Urinary bladder (tissue), 4 donors: ENCODE measurements at places on chromosomes 13 and 19. TPM values are rescaled to one million over a fixed set of nuclear protein-coding genes. Genes with fewer than 3 reads are reported as not detected.

DNA sequence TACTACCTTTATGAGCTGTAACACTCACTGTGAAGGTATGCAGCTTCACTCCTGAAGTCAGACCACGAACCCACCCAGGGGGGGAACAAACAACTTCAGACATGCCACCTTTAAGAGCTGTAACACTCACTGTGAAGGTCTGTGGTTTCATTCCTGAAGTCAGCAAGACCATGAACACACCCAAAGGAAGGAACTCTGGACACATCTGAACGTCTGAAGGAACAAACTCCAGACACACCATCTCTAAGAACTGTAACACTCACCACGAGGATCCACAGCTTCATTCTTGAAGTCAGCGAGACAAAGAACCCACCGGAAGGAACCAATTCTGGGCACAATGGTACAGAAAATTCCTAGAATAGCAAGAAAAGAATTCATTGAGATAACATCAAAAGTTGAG is 1796.5 kb upstream of the MIR17HG start:
- DNase-seq = no peak

DNA sequence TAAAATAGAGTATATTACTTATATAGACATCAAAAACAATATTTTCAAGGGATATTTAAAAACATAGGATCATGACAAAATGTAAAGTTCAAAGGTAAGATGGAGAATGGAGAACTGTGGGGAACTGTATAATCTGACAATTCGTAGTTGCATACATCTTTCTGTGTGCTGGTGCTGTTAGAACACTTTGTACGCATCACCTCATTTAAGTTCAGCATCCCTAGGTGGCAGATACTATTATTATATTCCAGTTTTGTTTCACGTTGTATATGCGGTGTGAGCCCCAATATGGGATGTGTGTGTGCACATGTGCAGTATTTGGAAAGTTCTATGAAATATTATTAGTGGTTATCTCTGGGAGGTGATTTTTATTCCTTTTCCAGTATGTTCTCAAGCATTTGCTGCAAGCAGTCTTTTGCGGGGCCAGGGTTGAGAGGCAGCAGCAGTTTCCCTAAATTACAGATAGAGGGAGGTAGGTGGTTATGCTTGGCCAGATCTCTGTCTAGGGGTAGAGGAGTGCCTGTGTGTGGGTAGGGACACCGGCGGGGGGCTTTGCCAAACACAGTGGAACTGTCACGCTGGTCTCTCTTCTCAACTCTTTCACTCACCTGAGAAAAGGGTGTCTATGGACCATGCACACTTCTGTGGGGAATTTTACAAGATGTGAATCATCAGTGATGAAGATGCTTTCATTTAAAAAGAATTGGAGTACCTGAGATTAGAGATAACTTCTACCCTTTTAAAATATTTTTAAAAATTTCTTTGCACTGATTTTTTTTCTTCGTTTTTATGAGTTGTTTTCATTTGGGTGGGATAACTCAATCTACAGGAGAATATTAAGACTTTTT is 55.6 kb upstream of the ALOX5AP start:
- DNase-seq = no peak

The ZNF85 gene
- total RNA-seq = 26.4 TPM

DNA sequence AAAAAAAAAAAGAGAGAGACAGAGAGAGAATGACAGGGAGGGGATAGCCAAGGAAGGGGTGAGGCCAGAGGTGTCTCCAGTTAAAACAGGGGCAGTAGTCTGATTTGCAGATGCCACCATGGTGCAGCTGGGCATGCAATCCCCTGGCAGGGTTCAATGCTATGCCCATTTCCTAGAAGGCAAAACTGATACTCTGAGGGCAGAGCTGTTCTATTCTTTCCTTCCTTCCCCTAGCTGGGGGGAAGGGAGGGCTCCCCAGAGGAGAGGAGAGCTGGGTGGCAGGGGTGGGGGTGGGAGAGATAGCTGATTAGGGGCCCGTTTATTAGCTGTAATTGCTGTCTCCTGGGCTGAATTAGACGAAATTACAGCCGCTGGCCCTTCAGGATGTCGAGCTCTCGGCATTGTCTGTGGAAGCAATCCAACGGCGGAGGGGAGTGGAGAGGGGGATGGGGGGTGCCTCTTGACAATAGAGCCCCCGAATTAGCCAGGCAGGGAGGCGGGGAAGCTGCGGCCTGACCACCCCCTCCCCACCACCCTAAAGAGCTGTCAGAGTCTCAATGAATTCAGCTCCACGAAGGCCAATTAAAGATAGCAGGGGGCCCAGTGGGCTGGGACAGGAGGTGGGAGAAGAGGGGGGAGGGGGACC is 14.4 kb upstream of the DPP9 start:
- DNase-seq = no peak

DNA sequence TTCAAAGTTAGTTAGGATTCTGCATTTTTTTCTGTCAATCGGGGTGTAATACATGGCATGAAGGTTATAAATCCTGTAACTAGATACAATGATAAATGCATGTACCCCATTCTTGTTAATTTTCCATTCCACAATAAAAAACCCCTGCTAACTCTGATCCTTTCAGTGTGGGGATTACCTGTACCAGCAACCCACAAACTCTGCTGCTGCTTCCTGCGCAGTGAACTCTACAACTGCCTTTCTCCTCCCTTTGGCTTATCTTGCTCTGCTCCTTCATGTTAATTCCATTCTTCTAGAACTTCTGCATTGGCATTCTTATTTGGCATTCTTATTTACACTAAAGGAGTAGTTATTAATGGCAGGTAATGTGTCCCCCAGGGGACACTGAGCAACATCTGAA is 273.1 kb downstream of the KLF12 start:
- DNase-seq = no peak

The HSH2D gene
- 2.4 TPM for total RNA-seq

- no peak for DNase-seq
Observed at GRCh38 chr13:111659842-111660241, 339.4 kb downstream of the TEX29 start.

DNA sequence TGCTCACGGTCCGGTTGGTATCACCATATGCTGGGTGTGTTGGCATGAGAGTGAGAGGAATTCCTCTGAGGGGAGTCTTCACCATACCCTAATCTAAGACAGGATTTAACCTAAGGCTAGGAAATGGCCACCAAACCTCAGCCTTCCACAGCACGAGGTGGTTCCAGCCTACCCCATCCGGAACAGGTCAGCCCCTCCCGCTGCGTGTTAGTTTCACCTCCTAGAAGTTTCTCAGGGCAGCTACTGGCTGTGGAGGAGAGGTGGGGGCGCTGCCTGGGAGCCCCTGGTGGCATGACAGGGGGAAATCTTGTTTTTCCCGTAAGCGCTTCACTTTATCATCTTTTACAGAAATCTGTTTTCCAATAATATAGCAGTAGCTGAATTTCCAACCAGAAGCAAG is 55.1 kb downstream of the RGCC start:
- no peak for DNase-seq

The KLK2 gene
- not detected for total RNA-seq

DNA sequence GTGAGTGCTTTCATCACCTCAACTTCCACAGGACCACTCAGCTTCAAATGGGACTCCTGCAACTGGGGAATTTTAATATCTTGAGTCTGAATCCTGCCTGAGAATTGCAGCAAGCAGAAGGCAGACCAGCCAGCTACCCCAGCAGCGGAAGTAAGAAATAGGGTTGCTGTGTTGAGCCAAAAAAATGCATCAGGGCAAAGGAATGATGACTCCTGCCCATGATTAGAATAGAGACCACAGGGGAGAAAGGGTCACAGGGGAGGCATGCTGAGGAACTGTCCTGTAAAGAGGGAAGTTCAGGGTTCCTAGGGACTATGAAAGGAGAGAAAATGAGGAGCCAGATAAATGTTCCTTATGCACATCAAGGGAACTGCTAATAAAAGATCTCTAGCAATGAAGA is 370.2 kb downstream of the KCTD12 start:
- DNase-seq = no peak

DNA sequence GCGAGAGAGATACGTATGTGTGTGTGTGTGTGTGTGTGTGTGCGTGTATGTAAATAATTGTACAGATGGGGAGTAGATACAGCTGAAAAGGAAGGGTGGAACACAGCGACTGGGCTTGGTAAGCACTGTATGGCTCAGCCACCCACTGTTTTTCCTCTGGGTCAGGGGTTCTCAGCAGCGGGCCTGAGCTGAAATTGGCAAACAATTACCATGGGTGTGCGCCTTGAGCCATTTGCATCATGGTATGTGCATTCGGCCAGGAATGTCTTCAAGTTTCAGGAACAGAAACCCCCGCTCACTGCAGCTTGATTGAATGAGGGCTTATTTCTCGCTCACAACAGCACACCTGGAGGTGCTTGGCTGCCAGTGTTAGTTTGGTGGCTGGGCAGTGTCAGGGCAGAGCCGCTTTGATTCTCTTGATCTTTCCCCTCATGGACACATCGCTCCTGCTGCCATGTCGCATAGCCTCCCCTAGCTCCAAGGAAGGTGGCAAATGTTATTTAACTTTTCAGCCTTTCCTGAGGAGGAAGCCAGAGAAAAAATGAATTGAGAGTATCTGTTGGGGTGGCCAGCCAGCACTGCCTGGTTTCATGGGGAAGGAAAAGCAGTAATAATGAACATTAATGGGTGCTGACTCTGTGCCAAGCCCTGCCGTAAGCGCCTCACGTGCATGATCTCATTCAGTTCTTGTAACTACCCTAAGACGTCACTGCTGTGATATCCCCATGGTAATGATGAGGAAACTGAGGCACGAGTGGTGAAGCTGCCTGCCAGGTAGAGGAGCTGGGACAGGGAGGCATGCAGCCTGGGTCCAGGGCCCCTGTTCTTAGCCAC is 126.9 kb downstream of the SIPA1L3 start:
- no peak for DNase-seq

GRCh38 chr19:38663957-38664502 is 16.6 kb downstream of the ACTN4 start:
- no peak for DNase-seq

DNA sequence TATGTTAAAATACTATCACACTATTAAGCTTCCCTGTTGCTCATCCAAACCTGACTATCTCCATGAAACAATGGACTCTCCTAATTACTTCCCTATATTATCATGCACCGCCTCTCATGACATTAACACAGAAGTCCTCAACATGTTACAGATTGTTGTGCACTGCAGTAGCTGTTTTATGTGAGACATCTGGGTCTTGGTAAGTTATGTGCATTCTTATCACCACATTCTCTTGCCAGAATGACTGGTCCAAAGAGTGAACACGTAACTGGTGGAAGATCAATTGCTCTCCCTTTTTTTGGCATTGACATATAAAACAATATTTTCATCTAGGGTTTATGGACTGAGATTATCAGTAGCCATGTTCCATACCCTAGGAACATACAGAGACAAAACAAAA is 59.4 kb downstream of the POSTN start:
- DNase-seq = no peak

DNA sequence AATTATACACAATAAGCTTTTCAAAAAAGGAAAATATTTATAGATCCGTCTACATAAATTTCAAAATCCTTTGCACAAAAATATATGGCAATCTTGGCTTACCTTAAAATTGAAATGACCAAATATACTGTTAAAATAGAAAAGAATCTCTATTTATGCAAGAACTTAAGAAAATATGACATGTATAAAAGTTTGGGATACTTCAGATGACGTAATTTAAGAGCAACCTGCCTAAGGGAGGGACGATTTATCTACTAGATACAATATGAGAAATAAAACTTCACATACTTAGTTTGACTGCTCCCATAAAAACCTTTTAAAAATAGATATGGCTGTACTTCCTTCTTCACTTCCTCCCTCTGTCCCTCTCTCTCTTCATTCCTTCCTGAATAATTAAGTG is 587.3 kb upstream of the SPRY2 start:
- no peak for DNase-seq

DNA sequence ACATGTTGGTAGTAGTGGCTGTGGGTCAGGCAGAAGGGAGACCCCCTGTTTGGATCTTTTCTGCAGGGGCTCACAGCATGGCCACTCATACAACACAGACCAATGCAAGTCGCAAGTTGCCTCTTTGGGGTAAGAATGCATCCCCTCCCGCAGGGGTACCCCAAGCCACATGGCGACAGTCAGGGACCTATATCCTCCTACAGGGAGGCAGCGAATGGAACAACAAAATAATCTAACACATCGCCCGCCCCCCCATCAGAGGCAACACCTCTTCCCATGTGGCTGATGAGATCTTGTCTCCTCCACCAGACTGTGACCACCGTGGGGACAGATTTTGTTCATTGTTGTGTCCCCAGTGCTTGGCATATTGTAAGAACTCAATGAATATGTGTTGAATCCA is 40.7 kb upstream of the PNMA8B start:
- DNase-seq = no peak

- DNase-seq = no peak
Observed at GRCh38 chr13:48816700-48817099, 159.0 kb upstream of the FNDC3A start.

DNA sequence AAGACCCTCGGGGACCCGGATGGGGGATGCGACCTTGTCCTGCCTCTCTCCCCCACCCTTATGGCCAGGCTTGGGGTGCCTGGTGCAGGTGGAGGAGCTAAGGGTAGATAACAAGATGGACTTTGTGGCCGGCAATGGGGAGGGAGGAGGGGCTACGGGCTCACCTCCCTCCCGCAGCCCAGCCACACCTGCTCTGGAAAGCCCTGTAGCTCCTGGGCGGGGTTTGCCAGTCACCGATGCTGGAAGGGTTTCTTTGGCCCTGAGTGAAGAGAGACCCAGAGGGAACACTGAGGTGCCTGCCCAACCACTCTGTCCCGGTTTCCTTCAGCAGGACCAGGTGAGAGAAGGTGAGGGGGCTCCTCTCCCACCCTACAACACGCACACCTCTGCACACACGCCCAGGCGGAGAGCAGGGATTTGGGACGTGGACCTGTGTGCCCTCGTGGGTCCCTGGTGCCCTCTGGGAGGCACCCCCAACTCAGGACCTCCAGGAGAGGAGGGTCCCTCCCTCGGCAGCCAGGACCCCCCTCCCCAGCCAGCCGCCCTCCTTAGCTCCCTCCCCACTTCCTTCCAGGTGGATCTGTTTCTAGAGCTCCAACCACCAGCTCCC is at the start of gene FUT2:
Gene FUT2 (plus strand): TSS at position 229 of the 610 bp plus-strand sequence. CDS start 6,986 bp downstream, outside the sequence.
- no peak for DNase-seq

DNA sequence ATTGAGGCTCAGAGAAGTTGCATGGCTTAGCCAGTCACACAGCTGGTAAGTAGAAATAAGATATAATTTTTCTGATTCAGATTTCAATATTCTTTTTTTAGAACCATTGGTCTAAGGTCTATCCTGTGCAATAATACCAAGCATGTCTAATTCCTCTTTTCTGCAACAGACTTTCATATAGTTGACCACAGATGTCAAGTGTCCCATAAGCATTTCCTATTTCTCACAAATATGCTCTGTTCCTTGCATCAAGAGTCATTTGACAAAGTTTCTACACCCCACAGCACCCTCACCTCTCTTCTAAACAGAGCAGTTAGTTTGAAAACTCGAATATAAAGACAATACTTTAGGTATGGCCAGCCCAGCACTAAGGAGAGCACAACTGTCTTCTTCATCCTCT is 26.8 kb upstream of the SACS start:
- DNase-seq = no peak

- DNase-seq = no peak
Observed at GRCh38 chr13:45100573-45101262, 19.6 kb upstream of the GTF2F2 start.

DNA sequence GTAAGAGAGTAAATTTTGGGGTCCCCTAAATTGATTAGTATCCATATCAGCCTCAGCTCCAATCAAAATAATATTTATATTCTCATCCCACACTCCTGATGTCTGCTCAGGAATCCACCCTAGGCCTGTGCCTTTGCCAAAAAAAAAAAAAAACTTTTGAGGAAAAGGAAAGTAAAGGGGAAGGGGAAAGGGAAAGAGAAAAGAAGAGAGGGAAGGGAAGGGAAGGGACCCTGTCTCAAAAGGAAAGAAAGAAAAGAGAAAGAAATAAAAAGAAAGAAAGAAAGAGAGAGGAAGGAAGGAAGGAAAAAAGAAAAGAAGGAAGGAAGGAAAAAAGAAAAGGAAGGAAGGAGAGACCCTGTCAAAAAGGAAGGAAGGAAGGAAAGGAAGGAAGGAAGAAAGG is 91.8 kb upstream of the CACNA1A start:
- no peak for DNase-seq
